ENCODE measurements at places on chromosomes 11 and 22.

- DNase-seq: no peak
These were observed 21.8 kb upstream of the UVRAG start for GRCh38 chr11:75792997-75793800.

GRCh38 chr11:17401316-17401715, 12.9 kb upstream of the KCNJ11 start:
- no peak for DNase-seq

- DNase-seq: no peak
These were observed 37.7 kb upstream of the H19 start for GRCh38 chr11:2035382-2035781.

DNA sequence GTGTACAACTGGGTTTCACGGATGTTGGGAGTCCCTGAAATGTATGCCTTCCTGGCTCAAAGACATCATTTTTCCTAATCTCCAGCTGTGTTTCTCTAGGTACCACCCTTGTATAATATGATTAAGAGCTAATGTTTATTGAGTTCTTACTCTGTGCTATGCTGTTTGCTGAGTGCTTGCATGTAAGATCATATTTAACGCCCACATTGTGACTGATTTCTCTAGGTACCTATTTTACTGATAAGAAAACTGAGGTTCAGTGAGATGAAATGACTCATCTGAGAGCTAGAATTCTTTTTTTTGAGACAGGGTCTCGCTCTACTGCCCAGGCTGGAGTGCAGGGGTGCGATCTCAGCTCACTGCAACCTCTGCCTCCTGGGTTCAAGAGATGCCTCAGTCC, 42.6 kb downstream of the FAM227A start:
- DNase-seq: no peak

GRCh38 chr11:100980156-100980555, 149.5 kb downstream of the PGR start:
- DNase-seq: peak; percentile 59

DNA sequence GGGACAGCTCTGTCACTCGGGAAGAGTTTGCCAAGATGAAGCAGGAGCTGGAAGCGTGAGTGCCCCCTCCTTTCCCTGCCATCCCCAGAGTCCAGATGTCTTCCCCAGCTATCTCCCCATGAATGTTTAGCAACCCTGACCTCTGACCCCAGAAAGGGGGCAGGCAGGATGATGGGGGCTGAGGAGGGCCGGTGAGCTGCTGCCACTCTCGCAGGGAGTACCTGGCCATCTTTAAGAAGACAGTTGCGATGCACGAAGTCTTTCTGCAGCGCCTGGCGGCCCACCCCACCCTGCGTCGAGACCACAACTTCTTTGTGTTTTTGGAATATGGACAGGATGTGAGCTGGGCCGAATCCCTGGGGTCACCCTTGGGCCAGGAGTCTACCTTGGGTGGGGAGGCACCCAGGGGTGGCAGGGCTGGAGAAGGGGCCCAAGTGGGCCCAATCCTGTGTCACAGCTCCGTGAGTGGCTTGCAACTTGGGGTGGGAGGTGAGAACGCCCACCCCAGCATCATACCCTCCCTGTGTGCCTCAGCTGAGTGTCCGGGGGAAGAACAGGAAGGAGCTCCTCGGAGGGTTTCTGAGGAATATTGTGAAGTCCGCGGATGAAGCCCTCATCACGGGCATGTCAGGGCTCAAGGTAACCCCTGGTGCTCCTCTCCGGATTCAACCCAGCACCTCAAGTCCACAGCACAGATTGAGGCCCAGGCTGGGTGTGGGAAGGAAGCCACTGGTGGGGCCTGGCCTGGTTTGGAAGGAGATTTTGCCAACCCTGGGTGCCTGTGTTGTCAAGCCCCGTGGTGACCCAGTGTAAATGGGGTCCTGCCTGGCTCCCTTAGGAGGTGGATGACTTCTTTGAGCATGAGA, 7.5 kb downstream of the CFL1 start:
- no peak for DNase-seq

GRCh38 chr11:62245271-62245753, 3.3 kb downstream of the SCGB1D2 start:
- DNase-seq: peak; percentile 22

- DNase-seq: no peak
These were observed 17.4 kb downstream of the BMAL1 start for GRCh38 chr11:13294771-13295579.

- DNase-seq: no peak
These were observed 11.0 kb downstream of the DDB2 start for GRCh38 chr11:47225552-47226400.

DNA sequence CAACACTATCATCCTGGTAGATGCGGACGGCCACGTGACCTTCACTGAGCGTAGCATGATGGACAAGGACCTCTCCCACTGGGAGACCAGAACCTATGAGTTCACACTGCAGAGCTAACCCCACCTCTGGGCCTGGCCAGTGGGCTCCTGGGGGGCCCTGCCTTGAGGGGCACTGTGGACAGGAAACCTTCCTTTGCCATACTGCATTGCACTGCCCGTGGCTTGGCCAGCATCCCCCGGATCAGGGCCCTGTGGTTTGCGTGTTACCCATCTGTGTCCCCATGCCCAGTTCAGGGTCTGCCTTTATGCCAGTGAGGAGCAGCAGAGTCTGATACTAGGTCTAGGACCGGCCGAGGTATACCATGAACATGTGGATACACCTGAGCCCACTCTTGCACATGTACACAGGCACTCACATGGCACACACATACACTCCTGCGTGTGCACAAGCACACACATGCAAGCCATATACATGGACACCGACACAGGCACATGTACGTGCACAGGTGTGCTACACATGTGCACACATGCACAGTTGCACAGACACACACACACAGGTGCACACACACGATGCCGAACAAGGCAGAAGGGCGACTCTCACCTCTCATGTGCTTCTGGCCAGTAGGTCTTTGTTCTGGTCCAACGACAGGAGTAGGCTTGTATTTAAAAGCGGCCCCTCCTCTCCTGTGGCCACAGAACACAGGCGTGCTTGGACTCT, 15.3 kb upstream of the DGCR8 start:
- no peak for DNase-seq

GRCh38 chr22:24426851-24427499, 424 bp upstream of the ADORA2A start:
- DNase-seq: no peak

- DNase-seq: peak; percentile 86
These were observed 18.4 kb upstream of the TLCD5 start for GRCh38 chr11:120306519-120307242.

GRCh38 chr22:26642465-26643417, 14.6 kb upstream of the MIAT start:
- no peak for DNase-seq

GRCh38 chr22:24805790-24806662, at the start of gene SGSM1:
TSS of gene SGSM1 (plus strand) at chr22:24806211. CDS start at chr22:24806326, 115 bp downstream.
- DNase-seq: peak; percentile 39

GRCh38 chr11:111947143-111947542, 10.0 kb downstream of the DIXDC1 start:
- no peak for DNase-seq

GRCh38 chr11:69518081-69518950, 36.9 kb downstream of the LINC01488 start:
- DNase-seq: peak; percentile 93

DNA sequence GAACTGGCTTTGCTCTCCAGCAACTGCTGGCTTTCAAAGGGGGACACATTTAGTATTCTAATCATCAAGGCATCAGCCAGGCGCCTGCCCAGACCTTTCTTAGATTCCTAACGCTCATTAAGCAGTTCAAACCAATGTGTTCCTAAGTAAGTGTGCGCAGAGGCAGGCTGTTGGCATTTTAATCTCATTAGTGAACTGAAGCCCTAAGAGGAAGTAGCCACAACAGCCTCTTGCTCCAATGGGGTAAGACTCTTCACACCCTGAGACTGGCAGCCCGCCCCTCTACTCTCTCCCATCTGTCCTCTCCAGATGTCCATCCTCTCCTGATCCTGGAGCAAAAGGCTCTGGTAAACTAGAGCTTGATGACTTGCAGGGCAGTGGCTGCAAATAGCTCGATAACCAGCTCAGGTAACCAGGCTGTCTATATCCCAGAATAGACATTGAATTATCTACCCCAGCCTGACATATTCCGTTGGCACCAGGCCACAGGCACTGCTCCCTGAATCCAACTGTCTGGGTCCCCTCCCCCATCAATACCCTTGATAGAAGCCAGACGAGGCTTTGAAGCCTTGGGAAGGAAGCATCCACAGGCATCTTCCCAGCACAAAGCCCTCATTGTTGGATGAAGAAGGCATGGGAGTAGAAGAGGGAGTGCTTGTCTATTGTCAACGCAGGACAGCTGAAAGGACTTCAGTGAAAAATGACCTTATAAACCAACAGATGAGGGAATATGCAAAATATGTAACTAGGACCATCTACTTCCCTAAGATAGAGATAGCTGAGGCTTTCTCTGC, 321.1 kb downstream of the TENM4 start:
- DNase-seq: peak; percentile 33

DNA sequence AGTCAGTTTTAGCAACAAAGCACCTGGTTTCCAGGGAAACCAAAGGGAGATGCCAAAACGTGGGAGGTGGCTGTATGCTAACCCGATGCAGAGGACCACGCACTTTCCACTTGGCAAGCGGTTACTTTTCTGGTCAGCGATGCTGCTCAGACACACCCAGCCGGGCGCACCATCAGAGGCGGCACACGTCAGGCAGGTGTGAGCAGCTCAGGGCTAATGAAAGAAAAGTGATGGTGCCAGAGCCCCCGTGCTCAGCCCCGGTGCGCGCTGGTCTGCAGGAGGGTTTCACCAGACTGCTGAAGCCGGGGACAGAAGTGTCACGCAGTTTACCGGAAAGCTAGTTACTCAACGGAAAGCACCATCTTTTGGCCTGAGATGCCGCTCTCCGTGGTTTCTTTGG, 5.7 kb downstream of the LTO1 start:
- DNase-seq: no peak

GRCh38 chr11:111886844-111887243, 7.5 kb downstream of the CFAP68 start:
- peak; percentile 1 for DNase-seq

GRCh38 chr11:120203626-120204025, 7.2 kb upstream of the OAF start:
- no peak for DNase-seq

DNA sequence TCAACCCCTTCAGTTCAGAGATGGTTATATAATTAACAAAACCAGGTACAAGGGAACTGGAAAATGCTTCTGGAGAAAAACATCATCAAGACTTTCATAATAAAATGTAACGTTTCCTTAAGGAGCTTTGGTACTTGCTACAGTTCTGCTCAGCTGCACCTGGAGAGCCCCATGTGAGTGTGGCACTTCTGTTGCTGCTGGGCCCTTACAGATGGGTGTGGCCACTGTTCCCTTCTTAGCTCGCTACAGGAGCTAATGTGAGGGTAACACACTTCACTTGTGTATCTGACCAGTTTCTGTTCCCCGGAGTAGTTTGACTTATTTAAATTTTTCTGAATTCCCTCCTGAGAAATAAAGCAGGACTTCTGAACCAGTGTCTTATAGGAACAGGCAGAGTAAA, 4.0 kb downstream of the POU2AF3 start:
- no peak for DNase-seq

GRCh38 chr22:30017375-30018223, 62.7 kb upstream of the HORMAD2 start:
- peak; percentile 46 for DNase-seq

- no peak for DNase-seq
These were observed 57.9 kb downstream of the LRRC74B start for GRCh38 chr22:21103633-21104032.

- DNase-seq: peak; percentile 90
These were observed 101.8 kb downstream of the USP35 start for GRCh38 chr11:78290293-78291176.

GRCh38 chr11:5336331-5336730, 7.0 kb downstream of the OR51B5 start:
- DNase-seq: peak; percentile 11

GRCh38 chr22:42721045-42721434, 370 bp upstream of the A4GALT start:
- no peak for DNase-seq

DNA sequence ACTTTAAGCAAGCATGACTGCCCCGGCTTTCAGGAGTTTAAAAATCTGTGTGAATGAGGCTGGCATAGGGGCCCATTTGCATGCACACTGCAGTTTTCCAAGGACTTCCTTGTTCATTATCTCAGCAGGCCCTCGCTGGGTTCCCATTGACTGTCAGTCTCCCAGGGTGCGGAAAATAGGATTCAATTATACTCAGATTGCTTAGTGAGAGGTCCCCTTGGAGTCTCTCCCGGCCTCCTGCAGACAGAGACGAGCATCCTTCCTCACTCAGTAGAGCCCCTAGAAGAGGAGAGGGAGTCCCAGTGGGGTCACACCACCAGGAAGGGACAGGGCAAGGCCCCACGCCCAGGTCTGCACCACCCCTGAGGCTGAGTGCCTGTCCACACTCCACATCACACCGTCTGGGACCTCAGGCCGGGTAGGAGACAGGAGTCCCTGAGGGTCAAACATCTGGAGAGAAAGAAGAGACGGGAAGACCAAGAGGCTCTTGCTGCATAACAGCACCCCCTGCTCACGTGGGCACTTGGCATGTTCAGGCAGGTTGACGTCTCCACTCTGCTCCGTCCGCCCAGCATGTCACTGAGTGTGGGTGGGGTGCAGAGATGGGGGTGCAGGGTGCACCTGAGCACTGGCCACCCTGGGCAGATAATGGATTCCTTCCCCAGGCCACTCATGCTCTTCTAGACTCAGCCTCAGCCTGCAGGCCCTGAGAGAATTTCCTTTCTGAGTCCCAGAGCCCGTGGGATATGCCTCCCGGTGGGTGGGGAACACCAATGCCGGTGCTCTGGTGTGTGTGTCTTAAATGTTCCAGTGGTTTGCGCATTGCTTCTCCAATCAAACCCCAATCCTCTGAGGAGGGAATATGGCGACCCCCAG, 58.8 kb downstream of the MCM5 start:
- DNase-seq: no peak

DNA sequence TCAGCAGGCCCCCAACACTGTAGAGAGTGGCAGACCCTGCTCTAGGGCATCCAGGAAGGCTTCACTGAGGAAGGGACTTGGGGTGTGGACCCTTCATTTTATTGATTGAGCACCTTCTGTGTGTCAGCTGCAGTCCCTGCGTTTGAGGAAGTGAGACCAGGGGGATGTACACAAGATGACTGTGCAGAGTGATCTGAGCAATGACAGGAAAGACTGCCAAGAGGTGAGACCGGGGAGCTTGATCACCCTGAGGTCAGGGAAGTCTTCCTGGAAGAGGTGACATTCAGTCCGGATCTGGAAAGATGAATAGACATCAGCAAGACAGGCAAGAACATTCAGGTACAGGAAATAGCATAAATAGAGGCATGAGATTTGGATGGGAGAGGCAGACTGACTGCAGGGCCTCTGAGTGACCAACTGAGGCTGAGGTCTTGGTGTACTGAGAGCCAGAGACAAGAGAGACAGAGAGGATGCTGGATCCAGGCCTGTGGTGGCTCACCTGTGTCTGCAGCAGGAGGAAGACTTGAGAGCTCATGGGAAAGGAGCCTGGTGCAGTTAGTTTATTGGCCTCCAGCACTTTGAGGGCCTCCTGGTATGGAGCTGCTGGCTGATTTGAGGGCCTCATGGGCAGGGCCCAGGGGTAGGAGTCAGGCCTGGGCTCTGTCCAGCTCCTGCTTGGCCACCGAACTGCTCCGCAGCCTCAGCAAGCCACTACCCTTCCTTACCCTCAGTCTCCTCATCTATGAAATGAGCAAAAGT, 5.2 kb downstream of the DGAT2 start:
- no peak for DNase-seq

- DNase-seq: peak; percentile 72
These were observed 5.1 kb upstream of the NOL12 start for GRCh38 chr22:37681001-37681424.

GRCh38 chr11:67356864-67357561, 3.7 kb upstream of the POLD4 start:
- peak; percentile 73 for DNase-seq

- peak; percentile 59 for DNase-seq
These were observed 54.3 kb upstream of the MUC15 start for GRCh38 chr11:26626346-26626745.

GRCh38 chr11:97905671-97906070, 1115.1 kb upstream of the CNTN5 start:
- no peak for DNase-seq

Data from fibroblast of lung (primary cell).